Fibroblast of skin of right quadriceps (primary cell): ENCODE measurements at places on chromosomes 2 and 18.

DNA sequence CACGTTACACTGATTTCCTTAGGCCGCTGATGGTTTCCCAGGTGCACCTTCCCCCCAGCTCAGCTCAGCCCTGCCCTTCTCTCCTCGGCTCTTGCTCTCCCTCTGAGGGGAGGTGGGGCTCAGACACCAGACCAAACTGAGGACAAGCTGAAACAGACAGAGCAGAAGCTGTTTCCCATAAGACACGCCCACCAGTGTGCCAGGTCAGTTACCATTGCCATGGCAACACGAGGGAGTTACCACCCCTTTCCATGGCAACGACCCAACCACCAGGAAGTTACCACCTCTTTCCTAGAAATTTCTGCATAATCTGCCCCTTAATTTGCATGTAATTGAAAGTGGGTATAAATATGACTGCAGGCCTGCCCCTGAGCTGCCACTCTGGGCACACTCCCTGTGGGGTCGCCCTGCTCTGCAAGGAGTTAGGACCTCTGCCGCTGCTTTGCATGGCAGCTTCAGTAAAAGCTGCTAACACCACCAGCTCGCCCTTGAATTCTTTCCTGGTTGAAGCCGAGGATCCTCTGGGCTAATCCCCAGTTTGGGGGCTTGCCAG, 120.9 kb upstream of the SMIM21 start:
- DNase-seq: no peak

DNA sequence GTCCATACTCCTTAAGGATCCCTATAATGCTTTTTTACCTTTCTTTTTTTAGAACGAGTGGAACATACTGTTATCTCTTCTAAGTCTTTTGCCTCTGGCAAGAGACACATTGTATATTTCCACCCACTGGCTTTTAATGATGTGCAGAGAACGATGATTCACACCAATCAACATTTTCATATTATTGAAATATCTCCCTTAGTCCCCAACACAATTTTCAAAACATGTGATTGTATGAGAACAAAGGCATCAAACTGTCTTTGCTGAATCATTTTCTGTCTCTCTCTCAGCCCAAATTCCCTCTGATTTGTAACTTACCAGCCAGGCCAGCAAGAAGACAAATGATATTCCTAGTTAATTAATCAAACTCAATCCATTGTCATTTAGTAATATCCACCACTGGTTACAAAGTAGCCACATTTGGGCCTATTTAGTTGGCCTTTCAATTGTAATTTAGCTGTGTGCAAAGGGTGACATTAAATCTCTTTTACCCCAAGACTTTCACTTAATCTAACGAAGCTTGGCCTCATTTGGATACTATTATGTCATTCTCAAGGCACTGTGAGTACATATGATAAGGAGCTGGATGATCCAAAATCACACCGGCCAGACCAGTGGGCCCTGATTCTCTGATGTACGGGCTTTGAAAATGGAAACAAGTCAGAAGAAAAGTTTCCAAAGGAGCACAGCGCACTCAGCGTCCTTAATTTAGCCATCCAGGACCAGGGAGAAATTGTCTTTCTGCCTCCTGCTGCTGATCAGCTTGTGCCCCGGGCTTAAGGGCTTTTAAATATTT, 185.1 kb downstream of the SCG2 start:
- DNase-seq: no peak

- DNase-seq: peak; percentile 52
Observed at GRCh38 chr2:127365211-127365643, 22.5 kb downstream of the MAP3K2 start.

DNA sequence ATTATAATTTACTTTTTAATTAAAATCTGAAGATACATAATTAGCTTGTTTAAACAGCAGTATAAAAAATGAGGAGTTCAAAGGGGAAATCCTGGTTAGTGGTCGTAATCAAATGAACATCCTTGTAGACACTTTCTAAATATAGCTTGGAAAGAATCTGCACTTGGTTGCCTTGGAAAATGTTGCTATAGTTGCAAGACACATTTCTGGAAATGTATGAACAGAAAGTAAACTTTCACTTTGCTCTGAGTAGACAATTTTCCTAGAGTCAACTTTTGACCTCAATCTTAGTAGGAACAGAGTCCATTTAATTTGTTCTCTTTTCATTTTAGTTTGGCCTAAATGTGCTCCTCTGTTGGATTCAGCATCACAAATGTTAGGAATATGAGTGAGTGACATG, 38.3 kb downstream of the GCA start:
- DNase-seq: peak; percentile 7

DNA sequence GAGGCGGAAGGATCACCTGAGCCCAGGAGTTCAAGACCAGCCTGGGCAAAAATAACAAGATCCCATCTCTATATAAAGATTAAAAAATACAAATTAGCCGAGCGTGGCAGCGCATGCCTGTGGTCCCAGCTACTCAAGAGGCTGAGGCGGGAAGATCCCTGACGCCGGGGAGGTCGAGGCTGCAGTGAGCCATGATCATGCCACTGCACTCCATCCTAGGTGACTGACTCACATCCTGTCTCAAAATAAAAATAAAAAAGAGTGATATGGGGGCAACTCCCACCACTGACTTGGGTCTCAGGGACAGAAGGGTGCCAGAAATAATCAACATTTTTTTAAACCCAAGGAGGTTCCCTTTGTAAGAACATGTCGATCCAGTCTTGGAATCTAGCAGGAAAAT, 37.6 kb downstream of the ZNF516 start:
- peak; percentile 21 for DNase-seq

- DNase-seq: no peak
Observed at GRCh38 chr2:11029136-11029535, 117.4 kb downstream of the KCNF1 start.

- DNase-seq: peak; percentile 99
Observed at GRCh38 chr2:172693037-172693436, 42.6 kb upstream of the RAPGEF4 start.

- DNase-seq: no peak
Observed at GRCh38 chr18:8133888-8134287, 475.3 kb upstream of the RAB12 start.

- peak; percentile 65 for DNase-seq
Observed at GRCh38 chr18:31596081-31596872, 4.6 kb downstream of the TTR start.

DNA sequence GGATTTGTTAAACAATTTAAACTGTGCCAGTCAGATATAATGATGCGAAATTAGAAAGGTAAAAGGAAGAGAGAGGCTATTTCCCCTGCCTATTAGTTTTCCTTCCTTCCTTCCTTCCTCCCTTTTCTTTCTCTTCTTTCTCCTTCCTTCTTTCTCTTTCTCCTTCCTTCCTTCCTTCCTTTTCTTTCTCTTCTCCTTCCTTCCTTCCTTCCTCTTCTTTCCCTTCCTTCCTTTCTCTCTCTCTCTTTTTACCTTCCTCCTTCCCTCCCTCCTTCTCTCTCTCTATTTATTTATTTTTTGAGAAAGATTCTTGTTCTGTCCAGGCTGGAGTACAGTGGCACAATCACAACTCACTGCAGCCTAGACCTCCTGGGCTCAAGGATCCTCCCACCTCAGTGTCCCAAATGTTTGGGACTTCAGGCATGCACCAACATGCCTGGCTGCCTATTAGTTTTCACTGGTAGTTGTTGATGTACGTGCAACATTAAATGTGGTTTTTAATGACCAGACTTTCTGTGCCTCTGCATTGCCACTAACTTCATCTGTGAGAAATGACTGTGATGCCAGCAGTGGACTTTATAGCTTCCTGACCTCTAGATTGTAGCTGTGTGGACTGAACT, 48.7 kb upstream of the NFE2L2 start:
- DNase-seq: no peak

DNA sequence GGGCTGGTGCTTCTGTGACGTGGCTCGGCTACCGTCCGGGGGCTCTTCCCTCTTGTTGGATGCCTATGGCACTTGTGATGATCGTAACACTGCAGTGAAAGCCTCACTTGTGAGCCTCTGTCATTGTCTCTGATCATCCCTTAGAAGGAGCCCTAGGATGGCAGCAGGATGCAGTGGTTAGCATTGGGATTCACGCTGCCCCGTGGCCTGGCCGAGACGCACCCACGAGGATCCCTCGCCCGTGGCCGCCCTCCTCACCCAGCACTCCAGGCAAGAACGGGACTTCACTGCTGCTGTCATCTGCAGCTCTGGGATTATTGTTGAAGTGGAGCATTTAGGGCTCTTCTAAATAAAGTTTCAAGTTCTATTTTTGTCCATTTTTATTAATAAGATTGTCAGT, 46.8 kb upstream of the CTDP1 start:
- DNase-seq: no peak

- DNase-seq: peak; percentile 99
Observed at GRCh38 chr2:62663411-62663810, 42.1 kb upstream of the EHBP1 start.
